Fibroblast of mammary gland (primary cell): ENCODE measurements at places on chromosomes 4 and X.

- no peak for DNase-seq
Measured at GRCh38 chr4:153119626-153120025, 84.6 kb upstream of the TRIM2 start.

DNA sequence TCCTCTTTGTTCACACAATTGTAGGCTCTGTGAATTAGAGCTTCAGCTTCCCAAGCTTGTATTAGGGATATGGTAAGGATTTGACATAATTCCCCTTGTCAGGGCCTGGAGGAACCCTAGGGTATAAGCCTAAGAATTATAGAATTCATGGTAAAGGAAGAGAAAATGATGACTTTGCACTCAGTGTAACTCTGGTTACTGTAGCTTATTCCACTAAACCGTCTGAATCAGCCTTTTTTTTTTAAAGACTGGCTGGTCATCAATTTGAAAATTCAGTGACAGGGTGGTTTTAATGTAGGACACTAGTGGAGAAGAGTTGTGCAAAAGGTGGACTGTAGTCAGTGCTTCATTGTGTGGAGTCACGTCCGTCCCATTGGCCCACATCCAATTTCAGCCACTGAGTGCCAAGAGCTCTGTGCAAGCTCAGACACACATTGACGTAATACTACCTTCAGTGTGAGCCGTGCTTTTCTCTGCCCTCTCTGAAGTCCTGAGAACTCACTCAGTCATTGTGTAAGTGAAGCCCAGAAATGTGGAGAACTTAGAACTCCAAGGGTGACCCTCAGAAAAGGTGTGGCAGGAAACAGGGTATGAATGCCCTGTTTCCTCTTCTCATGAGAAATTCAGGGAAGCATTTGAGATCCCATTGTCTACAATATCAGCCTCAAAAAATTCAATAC is 449.8 kb downstream of the C4orf33 start:
- DNase-seq, result peak; percentile 74

DNA sequence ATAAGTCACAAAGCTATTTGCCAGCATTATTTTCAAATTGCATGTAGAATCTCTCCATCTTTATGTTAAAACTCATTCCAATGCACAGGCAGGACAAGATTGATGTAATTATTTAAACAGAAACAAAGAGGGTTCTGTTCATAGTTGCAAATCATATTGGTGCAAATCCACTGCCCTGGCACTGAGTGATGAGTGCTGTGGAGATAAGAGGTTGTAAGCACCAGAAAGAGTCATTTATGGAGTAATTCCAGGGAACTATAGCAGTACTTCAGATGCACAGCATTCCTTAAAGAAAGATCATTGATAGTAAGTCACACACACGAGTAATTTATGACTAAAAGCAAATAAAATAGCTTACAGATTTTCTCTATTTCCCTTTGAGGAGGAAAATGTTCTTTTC is 337.7 kb upstream of the CTSO start:
- DNase-seq, result peak; percentile 46

DNA sequence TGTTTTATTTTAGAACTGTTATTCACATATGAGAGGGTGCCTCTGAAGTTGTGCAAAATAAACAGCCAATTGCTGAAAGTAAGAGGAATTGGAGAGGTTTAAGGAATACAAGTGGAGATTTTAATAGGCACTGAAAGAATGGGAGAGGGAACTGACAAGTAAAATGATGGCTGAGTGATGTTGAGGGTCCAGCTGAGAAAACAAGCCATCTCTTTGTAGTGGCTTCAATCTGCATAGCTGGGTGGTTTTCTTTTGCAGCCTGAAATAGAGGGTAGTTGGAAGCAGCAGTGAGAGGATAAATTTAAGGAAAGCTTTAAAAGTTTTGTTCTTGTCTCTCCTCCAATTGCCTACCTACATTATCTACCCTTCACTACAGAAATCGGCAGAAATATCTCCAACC is 106.7 kb upstream of the DGKK start:
- no peak for DNase-seq

DNA sequence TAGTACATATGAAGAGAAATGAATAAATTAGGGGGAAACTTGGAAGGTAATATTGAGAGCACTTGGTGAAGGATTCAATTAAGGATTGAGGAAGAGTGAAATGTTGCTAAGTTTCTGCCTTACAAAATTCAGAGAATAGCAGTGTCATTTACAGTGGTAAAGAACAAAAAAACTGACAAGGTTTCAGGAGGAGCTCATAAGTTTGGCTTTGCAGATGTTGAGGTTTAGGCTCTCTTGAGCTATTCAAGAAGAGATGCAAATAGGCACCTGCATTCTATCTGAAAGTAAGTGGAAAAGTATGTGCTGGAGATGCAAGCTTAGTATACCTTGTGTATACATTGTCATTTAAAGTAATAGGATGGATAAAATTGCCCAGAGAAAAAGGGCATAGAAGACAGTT is 22.3 kb upstream of the EMCN start:
- DNase-seq, result no peak

GRCh38 chrX:46381630-46382029 is 163.6 kb downstream of the ZNF674 start:
- DNase-seq, result peak; percentile 29
